ENCODE measurements at places on chromosomes 5 and 9. TPM values are rescaled to one million over a fixed set of nuclear protein-coding genes. Genes with fewer than 3 reads are reported as not detected.

Gene PLEKHG4B
- not detected for total RNA-seq

Gene STK32A
- total RNA-seq = 0.51 TPM

Gene PWWP2A
- 20.0 TPM for total RNA-seq

Gene SPATA31A1
- not detected for total RNA-seq

Gene PCDHGB3
- 2.7 TPM for total RNA-seq
